ENCODE measurements at places on chromosomes 2 and 18.

- DNase-seq, result no peak
Measured at GRCh38 chr2:56260415-56260814, 76.6 kb downstream of the CCDC85A start.

DNA sequence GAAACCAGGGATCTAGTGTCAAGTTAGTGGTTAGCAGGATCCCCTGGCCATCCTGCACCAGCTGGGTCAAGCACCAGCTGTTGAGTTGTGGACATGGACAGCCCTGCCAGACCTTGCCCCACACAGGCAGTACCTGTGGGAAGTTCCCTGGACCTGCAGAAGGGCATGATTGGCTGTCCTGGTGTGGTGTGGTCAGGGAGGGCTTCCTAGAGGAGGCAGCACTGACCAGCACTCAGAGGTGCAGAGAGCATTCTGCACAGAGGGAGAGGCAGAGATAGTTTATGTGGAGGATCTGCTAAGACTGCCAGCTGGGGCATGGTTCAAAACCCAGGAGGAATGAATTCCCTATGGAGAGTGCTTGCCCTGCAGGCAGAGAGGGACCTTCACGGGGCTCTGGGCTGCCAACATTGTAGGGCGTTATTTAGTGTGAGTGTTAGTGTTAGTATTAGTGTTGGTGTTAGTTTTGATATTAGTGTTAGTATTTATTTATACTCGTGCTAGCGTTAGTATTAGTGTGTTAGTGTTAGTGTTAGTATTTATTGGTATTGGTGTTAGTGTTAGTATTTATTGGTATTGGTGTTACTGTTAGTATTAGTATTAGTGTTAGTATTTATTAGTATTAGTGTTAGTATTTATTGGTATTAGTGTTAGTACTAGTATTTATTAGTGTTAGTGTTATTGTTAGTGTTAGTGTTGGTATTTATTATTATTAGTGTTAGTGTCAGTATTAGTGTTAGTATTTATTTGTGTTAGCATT, 31.9 kb downstream of the TWIST2 start:
- DNase-seq, result no peak

GRCh38 chr2:234403074-234403473, 93.8 kb downstream of the ARL4C start:
- DNase-seq, result no peak

GRCh38 chr2:79619976-79620375, 107.1 kb downstream of the CTNNA2 start:
- DNase-seq, result no peak

DNA sequence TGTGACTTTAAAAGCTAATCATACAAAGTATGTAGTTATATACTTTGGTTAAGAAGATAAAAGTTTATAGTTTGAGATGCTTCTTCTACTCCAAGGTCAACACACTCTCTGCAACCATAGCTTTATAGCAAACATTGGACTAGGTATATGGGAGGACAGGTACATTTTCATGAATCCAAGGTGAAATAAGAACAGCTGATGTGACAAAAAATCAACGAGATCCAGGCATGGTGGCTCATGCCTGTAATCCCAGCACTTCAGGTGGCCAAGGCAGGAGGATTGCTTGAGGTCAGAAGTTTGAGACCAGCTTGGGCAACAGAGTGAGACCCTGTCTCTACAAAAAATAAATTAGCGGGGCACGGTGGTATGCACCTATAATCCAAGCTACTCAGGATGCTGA, 163.3 kb upstream of the VWC2L start:
- no peak for DNase-seq

DNA sequence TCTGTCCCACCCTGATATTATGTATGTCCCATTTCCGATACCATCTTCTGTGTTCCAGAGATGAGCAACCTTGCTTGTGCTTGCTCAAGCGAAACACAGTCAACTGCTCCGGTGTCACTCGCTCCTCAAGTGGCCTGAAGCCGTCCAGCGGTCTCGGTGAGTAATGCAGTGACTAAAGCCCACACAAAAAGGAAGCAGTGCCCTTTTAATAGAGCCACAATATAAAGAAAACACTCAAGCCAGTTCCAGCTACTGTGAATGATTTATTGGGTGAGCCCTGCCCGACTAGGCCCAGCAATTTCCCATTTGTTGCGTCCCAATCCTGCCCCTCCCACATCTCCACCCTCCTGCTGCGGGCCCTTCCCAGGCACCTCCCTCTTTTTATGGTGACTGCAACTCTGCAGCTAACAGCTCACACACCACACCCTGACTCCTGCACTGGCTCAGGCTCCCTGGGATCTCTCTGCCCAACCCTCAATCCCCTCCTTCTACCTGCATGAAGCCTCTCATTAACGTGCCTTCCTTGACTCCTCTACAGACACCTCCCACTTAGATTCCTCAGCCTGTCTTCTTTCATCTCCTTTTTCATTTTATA, 44.2 kb upstream of the DSC1 start:
- DNase-seq, result peak; percentile 99

DNA sequence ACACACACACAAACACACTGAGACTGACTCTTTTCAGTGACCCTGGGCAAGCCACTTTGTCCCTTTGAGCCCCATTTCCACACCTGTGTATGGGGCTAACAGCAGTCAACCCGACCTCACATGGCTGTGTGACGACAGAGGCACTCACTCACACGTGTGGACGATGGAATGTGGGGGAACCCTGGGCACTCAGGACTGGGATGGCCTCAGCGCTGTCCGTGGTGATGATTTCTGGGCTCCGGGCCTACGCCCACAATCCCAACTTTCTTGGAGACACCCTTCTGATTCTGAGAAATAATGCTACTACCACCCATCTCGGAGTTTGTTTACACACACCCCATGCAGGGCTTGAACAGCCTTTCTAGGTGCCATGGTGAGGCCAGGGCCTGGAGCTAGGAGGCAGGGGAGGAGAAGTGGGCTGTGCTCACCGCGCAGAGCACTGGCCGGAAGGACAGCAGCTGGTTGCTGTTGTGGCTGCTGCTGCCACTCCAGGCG, 1.5 kb downstream of the CRYBA2 start:
- peak; percentile 15 for DNase-seq

- peak; percentile 81 for DNase-seq
Measured at GRCh38 chr2:133434959-133435668, 133.1 kb downstream of the NCKAP5 start.

GRCh38 chr18:4060427-4061281, 394.5 kb downstream of the DLGAP1 start:
- DNase-seq, result no peak

- DNase-seq, result peak; percentile 0
Measured at GRCh38 chr2:88187038-88187676, 17.0 kb downstream of the THNSL2 start.

DNA sequence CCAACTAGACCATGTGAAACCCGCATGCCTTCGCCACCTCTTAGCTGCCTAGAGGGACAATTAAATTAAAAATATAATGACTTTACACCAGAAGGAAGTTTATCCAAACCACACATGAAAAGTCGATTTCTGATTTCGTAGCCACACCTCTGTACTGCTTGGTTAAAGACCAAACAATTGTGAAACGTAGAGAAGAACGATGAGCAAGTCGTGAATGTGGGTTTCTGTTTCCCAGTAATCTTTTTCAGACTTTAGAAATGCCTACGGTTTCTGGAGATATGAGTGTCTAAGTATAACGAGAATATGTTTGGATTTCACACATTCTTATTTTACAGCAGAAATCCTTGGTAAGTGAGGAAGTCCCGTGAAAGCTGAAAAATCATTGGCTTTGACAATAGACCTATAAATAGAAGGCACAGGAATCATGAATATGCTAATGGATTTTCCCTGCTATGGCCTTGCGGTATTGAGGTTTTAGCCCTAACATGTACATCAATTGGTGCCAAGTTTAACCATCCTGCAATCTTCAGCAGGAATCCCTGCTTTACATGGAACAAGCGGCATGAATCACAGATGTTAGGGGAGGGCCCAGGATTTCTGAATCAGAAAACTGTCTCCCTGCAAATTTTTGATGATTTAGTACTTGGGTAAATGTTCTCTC, 105.6 kb downstream of the TTC32 start:
- no peak for DNase-seq

GRCh38 chr2:12856934-12857601, 140.3 kb downstream of the TRIB2 start:
- DNase-seq, result no peak

GRCh38 chr2:79453918-79454317, 58.9 kb upstream of the CTNNA2 start:
- no peak for DNase-seq

- no peak for DNase-seq
Measured at GRCh38 chr18:59478591-59478990, 119.5 kb upstream of the LMAN1 start.

DNA sequence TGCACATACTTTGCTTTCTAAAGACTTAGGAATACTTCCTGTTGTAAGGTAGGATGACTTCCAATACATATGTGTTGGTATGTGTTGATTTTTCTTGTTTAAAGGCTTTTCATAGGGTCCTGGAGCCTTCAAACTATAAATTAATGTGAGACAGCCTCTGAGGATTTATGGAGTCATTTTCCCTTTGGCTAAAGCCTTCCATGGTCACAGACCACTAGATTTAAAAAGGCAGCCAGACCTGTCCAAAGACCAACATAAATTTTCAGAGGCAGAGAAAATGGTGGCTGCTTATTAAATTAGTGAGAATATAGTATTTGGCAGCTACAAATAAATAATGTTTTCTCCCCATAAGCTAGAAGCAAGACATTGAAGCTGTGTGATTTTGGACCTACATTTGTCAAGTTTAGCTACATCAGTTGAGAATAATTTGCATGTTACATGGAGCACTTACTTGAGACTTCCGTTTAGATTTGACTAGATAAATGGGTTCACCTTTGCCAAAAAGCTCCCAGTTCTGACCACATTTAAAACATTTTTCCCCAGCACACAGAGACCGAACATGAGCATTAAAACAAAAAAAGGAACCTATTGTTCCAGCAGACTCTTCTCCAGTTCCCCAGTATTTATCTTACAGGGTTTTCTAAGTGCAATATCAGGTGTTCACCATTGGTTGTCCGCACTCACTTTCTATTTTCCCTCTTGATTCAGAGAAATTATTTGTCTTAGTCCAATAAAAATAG, 402.9 kb downstream of the PARD3B start:
- DNase-seq, result no peak

- no peak for DNase-seq
Measured at GRCh38 chr2:8329660-8330622, 351.9 kb upstream of the ID2 start.

DNA sequence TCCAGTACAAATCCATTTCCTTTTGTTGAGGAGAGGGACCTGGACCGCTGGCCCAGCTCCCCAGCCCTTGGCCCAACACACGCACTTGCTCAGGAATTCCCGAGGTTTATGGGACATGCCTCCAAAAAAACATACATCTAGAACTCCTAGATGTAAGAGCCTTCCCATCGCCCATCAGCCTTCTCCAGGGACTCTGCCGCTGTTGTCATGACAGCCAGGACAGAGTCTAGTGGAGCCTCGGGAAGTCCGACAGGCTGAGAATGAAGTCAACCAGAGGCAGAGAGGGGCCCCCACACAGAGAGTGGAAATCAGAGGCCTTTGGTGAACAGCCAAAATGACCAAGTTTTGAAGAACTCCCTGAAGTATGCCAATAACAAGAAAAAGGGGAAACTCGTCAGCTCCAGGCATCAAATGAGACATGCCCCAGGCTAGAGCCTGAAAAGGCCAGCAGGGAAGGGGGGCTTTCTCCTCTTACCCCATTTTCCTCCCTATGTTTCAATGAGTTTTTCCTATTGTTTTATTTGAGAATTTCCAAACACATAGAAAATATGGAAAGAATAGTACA, 43.2 kb upstream of the CAB39 start:
- no peak for DNase-seq

- no peak for DNase-seq
Measured at GRCh38 chr2:178807227-178808008, at the start of gene TTN. TTN (minus strand) TSS chr2:178807423; CDS start chr2:178804642, 2,781 bp downstream.

DNA sequence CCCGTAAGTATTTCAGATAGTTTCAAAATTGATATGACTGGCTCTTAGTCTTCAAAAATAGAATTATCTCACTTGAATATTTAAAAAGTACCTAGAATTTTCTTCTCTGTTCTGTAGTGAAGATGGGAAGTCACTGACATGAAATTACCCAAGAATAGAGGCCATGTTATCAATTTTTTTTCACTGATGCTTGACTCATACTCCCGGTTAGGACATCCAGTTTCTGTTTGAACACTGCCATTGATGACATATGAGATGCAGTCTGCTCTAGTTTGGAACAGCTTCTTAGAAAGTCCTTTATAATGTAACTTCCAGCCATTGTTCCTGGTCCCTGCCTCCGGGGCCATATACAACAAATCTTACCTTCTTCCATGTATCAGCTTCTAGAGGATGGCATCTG, 26.0 kb downstream of the MAP3K20 start:
- DNase-seq, result no peak

DNA sequence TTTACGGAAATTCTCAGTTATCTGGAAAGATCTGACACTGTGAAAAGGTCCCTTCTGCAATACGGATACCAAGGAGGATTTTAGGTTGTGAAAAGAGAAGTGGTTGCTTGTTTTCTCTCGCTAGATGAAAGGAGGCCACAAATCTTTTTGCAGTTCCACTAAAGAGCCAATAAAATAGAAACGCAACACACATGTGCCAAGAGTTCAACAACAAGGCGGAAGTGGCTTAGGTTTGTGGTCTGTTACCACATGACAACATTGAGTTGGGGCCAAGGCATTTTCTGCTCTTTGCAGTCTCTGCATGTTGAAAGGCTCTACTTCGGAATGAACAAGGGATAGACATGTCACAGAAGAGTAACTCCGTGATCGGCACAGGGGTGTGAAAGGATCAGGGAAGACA, 115.7 kb upstream of the OSR1 start:
- DNase-seq, result no peak

GRCh38 chr2:40279001-40279400, 172.9 kb downstream of the SLC8A1 start:
- no peak for DNase-seq

- peak; percentile 37 for DNase-seq
Measured at GRCh38 chr18:71682591-71682990, 861.6 kb downstream of the CBLN2 start.

DNA sequence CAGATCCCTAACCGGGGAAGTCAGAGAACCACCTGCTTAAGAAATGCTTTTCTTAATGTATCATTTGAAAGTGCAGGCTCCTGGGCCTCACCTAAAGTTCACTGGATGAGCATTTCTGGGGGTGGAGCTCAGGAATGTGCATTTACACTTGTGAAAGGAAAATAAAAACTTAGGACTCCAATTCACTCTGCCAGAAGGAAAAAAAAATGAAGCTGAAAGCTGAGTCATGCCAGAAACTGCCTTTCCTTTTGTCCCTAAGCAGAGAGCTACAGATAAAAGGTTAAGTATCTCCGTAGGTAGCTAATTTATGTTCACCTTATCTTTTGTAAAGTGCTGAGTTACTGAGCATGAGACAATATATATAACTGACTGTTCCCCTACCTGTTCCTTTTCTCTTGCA, 229.5 kb upstream of the MEX3C start:
- DNase-seq, result no peak

DNA sequence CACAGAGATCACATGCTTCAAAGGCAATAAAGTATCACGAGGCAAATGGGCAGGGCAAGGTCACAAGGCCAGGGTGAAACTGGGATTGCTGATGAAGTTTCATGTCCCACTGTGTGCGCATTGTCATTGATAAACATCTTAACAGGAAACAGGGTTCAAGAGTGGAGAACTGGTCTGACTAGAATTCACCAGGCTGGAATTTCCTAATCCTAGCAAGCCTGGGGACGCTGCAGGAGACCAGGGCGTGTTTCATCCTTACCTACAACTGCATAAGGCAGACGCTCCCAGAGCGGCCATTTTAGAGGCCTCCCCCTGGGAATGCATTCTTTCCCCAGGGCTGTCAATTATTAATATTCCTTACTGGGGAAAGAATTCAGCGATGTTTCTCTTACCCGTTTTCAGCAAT, 33.2 kb downstream of the PTPN4 start:
- DNase-seq, result no peak

All from NCI-H510A treated with DMSO at 0.1 percent for 48 hours (cell line).